Stimulated activated CD8-positive, alpha-beta memory T cell treated with anti-CD3 and anti-CD28 coated beads, Interleukin-7, amount 100 ng/mL, for 24 hours (primary cell): ENCODE measurements at places on chromosomes 16 and 17.

GRCh38 chr16:78906135-78906534 lies 694.4 kb downstream of the MAF start:
- DNase-seq, result no peak

DNA sequence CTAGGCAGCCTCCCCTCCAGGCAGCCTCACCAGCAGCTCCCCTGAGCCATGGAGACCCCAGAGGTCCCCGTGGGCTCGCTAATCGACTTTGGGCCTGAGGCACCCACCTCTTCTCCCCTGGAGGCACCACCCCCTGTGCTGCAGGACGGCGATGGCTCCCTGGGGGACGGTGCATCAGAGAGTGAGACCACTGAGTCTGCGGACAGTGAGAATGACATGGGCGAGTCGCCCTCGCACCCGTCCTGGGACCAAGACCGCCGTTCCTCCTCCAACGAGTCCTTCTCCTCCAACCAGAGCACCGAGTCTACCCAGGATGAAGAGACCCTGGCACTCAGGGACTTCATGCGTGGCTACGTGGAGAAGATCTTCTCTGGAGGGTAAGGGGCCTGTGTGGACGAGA lies 39.4 kb downstream of the KIAA0513 start:
- no peak for DNase-seq

GRCh38 chr17:57257895-57258851 lies 1.9 kb downstream of the MSI2 start:
- no peak for DNase-seq

- DNase-seq, result no peak
Measured at GRCh38 chr17:64178011-64178825, 48.3 kb upstream of the ERN1 start.

GRCh38 chr16:892536-893255 lies 78.1 kb downstream of the LMF1 start:
- no peak for DNase-seq

DNA sequence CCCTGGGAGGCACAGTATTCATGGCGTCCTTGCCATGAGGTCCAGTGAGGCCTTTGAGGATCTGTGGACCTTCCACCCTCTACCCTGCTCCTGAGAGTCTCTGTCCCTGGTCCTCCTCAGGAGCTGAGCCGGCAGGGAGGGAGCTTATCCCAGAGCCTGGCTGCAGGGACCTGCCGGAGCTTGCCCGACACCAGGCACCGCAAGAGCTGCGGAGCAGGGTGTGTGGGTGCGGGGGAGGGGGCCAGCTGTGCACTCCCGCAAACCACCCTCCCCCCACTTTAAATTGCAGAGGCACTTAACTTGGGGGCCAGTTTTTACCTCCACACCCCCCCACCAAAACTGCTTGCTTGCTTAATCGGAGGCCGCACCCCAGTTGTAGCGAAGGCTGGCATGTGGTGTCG lies 609 bp upstream of the ZNF750 start:
- no peak for DNase-seq
